Kasumi-1 (cell line): ENCODE measurements at places on chromosomes 11 and 22.

- DNase-seq, result no peak
Measured at GRCh38 chr22:28883657-28883916, 215 bp downstream of the ZNRF3 start.

GRCh38 chr11:59584294-59584693 is 31.3 kb downstream of the OSBP start:
- DNase-seq, result no peak

DNA sequence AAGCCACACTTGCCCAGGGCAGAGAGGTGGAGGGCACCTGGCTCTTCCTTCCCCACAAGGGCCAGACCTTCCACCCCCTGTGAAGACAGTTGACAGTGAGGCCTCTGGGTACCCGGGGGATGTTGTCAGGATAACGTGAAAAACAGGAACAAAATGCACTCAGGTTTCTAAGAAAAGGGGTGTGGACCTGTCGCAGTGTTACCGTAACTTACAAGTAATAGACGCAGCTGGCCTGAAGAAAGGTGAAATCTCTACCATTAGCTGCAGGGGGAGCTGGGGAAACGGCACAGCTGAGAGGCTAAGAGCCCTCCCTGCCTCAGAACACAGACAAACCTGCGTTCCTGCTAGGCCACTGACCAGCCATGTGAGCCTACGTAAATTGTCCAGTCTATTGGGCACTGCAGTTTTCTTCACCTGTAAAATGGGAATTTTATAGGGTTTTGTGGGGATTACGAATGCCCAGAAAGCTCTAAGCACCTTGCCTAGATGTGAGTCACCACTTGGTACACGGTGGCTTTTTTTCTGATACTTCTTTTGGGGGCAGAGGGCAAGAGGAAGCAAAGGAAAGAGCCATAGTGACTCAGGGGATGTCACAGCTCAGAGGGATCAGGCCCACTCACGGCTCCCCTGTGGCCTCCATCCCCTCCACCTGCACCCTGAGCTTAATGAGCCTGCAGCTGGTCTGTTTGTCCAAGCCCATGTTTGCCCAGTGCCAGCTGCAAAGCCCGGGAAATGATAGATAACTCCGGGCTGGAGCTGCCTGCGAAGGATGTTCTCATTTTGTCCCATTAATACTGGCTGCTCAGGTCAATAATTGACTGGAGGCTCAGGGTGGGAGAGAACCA is 18.4 kb upstream of the CABP7 start:
- DNase-seq, result peak; percentile 15

DNA sequence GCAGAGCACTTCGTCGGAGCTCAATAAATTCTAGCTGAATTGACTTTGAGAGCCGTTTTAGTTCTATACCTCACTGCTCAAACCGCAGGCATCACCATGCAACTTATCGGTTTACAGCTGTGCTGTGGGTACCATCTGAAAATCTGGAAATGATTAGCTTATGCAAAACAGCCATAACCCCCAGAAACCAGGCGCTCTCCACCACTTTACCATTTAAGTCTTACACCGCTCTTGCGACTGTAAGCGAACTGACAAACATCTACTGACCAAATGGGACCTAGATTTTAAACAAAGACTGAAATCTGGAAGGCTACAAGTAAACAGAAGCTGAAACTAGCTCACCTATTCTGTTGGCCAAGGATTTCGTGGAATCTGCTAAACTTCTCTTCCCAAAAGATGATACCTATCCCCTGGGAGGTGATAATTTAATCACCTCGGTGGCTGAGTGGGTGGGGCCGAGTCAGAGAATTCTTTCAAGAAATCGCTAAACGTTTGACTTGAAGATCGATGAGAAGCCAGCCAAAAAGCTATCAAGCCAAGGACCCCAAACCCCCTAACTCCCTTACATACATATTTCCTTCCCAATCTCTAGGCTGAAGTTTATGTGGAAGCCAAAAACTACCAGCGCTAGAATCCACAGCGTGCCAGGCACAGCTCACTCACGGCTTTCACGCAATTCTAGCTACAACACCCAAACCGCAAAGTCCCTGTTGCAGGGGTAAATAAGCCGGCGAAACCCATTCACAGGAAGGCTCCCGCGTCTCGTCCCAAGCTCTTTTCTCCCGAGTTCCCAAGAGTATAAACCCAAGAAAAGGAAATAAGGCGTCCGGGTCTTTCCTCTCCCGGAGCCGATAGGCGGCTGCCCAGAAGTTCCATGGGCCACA is 644 bp downstream of the SPTY2D1 start:
- DNase-seq, result peak; percentile 3

DNA sequence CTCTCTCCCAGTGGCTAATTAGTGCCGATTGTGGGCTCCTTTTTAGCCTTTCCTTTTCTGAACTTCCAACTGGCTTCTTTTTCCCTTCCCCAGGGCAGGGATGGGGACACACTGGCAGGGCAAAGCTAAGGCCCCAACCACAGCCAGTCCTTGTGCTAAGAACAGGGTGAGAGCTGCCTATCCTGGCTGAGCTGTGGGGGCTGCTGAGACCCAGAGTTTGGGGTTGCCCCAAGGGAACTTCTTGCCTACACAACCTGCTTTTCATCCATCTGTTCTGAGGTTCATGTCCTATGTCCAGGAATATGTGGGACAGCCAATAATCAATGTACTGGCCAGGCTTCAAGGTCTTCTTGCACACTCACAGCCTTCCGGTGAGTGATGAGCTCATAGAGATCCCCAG is 10.0 kb upstream of the TPBGL start:
- DNase-seq, result no peak

DNA sequence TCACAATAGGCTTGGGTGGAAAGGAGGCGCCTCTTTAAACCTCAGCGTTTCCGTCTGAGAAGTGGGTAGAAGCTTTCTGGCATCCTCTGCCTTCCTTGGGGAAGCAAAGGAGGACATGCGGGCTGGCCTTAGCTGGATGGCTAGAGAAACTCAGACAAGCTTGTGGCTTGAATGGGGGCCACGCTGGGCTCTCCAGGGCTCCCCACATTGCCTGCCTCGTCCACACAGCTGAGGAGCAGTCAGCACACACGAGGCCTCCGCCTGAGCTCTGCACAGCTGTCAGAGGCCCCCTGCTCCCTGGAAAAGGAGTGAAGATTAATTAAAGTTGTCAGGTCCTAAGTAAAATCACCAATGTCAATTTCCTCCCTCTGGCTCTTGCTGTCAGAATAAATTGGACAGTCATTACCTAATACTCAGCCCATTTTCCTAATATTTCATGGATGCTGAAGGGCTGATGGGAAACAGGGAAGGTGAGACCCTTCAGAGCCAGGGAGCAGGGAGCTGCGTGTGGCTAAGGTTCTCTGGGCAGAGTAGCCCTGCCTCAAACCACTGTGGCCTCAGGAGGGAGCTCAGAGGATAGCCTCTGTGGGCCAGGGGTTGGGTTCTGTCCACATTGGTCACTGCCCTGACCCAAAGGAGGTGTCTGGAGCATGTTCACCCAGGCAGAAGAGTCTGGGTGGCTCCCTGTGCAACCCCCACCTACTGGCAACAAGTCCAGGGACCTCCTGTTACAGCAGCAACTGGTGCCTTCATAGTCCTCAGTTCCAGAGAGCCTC is 118.3 kb upstream of the CD82 start:
- no peak for DNase-seq

DNA sequence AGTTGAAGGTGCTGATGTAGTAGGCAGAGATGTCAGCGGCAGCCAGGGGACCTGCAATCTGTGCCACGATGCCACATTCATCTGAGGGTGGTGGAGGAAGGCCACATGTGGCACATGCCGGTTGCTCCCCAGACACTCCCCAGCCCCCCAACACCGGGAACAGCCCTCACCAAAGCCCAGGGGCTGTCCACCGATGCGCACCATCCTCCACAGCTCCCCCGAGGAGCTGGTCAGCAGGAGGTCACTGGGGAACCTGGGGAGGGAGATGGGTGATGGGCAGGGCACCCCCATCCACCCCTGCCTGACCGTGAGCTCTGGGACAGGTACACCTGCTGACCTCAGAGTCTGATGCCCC is 3.5 kb downstream of the CASTOR1 start:
- DNase-seq, result no peak

- no peak for DNase-seq
Measured at GRCh38 chr22:45341498-45341897, 31.8 kb downstream of the FAM118A start.

DNA sequence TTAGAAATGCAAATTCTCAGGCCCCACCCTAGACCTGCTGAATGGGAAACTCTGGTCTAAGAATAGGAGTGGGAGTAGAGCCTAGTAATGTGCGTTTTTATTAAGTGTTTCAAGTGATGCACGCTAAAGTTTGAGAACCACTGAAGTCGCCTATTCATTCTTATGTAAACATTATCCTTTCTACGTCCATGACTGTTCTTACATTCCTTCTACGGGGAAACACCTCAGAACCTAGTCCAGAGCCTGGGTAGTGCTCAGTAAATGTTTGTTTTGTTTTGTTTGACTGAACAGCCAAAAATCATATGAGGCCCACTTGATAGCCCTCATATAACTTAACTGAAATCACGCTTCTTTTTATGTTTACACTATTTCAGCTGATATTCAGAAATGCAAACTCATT is 29.8 kb downstream of the VSIG10L2 start:
- no peak for DNase-seq

DNA sequence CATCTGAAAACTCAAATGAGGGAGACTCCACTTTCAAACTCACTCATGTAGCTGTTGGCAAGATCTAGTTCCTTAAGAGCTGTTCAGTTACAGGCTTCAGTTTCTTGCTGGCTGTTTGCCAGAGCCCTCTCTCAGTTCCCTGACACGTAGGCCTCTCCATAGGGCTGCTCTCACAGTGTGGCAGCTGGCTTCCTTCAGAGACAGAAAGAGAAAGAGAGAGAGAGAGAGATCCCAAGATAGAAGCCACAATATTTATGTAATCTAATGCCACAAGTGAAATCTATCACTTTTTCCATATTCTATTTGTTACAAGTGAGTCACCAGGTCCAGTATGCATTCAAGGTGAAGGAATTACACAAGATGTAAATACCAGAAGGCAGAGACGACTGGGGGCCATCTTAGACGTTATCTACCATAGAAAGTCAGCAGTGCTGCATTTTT is 168.8 kb downstream of the RCN1 start:
- peak; percentile 73 for DNase-seq

DNA sequence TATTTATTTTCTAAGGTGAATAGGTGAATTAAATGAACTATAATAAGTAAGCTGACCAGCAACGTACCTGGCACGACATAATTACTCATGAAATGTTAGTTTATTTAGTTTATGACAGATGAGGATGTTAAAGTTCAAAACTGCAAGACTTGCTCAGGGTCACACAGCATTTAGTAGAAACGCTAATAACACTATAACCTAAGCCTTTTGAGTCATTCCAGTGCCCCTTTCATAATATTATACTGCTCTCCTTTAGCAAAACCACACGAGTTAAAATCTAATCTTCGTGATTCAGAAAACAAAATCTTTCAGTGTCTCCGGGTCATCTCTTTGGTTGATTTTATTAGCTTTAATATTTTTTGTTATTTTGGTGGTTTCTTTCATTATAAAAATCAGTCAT is 39.6 kb downstream of the BTBD10 start:
- DNase-seq, result no peak

- no peak for DNase-seq
Measured at GRCh38 chr11:59173964-59174663, 2.2 kb downstream of the DTX4 start.

- DNase-seq, result no peak
Measured at GRCh38 chr11:15053191-15053685, 20.2 kb upstream of the CALCB start.

DNA sequence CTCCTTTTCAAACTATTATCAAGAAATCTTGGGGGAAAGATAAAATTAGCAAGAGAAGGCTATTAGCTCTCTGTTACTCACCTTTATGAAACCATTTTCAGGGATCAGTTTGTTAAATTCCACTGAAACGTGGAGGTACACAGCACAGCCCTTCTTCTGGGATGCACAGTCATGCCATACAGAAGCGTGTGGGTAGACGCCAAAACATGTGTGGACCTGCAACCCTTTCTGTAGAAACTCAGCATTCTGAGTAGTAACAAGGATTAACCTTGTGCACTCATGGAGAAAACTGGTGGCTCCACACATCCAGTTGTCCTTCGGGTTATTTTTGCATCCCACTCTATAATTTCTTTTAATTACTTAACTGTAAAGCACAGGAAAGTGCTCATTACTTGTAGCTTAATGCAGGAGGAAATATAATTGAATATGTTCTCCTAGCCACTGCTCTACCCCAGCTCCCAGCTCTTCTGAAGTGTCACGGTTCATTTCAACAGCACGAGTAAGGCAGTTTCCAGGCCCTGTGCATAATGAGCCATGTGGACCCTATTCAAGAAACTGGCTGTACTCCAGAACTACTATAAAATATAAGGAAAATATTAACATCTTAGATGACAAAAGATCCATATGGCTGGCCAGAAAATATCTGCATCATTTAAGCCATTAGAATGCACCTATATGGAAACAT is 26.1 kb downstream of the BDNF start:
- DNase-seq, result no peak

DNA sequence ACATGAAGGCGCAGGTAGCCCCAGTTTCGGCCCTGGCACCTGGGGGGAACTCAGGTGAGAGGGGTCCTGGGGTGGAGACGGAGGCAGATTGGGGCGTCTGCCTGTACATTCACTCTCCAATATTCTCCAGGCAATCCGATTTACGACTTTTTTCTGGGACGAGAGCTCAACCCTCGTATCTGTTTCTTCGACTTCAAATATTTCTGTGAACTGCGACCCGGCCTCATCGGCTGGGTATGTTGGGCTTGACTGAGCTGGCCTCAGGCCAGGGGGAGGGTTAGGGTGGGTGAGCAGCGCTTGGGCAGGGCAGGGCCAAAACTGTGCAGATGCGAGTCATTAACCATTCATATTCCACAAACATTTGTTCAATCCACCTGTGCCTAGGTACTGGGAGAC is 1.7 kb downstream of the TM7SF2 start:
- no peak for DNase-seq

- no peak for DNase-seq
Measured at GRCh38 chr22:29098296-29098695, 25.5 kb downstream of the KREMEN1 start.

DNA sequence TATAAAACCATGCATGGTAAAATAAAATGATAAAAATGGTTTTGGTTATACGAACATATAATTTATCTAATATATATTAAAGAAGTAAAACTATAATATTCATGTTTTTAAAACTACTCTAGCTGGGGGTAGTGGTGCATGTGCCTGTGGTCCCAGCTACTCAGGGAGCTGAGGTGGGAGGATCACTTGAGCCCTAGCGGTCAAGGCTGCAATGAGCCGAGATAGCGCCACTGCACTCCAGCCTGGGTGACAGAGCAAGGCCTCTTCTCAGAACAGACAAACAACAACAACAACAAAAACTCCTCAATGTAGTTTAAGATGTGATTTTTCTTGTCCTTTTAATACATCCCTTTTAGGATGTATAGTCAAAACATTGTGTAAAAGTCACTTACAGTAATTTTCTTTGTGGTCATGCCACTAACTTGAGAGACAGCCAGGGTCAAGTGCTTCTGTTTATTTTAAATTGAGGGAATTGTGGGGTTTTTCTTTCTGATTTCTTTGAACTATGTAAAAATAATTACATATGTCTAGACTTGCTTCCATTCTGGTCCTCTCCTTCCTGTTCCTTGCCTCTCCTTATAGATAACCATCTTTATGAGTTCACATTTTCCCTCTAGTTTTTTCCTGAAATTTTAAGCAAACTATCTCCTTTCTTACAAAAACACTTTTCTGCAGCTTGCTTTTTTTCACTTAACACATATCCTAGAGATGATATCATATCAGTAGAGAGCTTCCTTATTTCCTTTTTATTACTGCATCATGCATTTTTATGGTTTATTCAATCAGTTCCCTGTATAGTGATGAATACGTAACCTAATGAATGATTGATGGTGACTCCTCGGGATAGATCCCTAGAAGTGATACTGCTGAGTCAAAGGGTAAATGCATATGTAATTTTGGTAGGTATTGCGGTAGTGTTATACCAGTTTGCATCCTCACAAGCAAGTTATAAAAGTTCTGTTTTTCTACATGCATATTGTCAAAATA is 9.1 kb downstream of the OR2AT4 start:
- no peak for DNase-seq
